ENCODE measurements at places on chromosomes 2 and 18.
A peak's percentile ranks its signal among the peaks of the same experiment; 100 is the strongest.

GRCh38 chr2:195818526-195818925, 161.5 kb downstream of the SLC39A10 start:
- no peak for DNase-seq

DNA sequence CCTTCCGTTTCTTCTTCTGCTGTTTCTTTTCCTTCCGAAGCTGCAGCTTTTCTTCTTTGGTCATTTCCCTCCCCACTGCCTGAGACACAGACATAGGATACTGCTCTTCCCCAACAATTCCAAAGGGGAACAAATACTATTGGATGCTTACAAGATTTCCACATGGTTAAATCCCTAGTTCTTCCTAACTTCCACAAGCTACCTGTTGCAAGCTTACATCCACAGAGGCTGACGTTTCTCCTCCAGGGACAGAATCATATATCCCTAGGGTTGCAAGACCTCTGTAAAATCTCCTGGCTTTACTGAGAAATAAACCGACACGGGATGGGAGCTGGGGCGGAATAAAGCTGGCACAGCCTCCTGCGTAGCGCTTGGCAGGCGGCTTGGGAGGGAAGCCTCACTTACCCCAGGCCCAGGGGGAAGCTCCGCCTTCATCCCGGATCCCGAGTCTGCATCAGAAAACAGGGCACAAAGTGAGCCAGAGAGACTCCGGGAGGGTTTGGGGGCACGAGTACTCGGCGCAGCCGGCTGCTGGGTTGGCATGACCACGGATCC, 590 bp downstream of the EIF2B4 start:
- DNase-seq: no peak

GRCh38 chr18:66013969-66014368, 263.2 kb downstream of the CDH7 start:
- DNase-seq: no peak

- DNase-seq: no peak
These were observed 143.3 kb downstream of the FTCDNL1 start for GRCh38 chr2:199707593-199708185.

DNA sequence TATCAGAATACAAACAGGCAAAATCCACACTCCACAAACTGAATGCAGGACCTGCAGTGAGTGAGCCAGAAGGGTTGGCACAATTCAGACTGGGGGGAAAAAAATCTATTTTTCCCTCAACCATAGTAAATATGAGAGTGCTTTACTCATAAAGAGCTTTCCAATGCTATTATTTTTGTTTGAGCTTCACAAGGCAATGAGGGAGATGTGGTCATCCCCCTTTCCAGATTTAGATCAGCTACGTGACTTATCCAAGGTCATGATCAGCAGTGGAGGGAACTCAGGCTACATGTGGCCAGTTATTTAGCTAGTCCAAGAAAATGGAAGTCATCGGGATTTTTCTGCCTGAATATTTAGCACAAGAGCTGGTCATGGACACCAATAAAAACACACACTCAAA, 120.4 kb upstream of the KLF7 start:
- no peak for DNase-seq

DNA sequence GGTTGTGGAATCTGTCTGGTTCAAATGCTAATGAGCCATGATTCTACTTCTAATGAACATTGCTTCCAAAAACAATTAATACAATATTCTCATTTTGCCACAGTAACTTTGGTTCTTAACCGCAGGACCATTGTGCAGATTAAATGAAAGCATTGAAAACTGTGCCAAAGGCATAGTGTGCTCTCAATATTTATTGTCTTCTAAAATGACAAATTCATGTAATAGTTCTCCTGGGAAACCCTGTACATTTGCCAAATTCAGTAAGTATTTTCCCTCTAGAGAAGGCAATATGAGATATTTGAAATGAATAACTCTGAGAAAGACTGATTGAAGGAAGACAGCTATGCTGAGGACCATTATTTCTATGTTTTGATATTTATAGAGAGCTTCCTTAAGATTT, 246.3 kb downstream of the CCDC102B start:
- no peak for DNase-seq

- no peak for DNase-seq
These were observed 65.0 kb downstream of the UXS1 start for GRCh38 chr2:106129150-106129549.

DNA sequence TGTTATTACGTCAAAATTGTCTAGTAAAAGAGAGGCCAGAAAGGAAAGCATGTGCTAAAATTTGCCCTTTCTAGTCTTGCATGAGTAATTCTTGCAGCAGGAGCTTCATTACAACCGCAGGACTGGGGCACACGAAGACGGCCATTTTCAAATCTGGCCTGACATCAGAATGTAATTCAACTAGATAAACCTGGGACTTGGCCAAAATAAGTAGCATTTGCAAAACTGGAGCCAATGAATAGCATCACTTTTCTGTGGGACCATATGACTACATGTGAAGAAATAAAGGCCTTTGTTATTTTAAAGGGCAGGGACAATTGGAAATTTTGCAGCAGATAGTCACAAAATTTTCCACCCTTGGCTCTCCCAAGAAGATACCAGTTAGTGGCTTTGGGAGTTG, 3.0 kb upstream of the FZD7 start:
- no peak for DNase-seq

DNA sequence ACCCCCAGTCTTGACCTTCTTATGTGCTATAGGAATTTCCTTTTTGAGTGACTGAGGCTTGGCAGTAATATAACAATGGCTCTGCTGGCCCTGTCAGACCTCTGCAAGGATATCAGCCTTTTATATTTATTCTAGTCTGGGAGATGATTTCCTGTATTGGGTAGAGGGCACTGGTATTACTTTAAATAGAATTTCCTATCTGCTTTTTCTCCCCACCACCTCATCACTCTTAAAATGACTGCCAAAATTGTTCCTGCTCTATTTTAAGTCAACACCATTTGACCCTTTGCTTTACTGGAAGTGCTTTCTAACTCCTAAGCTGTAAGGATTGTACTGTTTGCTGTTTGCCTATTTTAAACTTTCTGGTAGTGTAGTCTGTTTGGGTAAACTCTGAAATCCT, 658.4 kb upstream of the FSHR start:
- DNase-seq: no peak

DNA sequence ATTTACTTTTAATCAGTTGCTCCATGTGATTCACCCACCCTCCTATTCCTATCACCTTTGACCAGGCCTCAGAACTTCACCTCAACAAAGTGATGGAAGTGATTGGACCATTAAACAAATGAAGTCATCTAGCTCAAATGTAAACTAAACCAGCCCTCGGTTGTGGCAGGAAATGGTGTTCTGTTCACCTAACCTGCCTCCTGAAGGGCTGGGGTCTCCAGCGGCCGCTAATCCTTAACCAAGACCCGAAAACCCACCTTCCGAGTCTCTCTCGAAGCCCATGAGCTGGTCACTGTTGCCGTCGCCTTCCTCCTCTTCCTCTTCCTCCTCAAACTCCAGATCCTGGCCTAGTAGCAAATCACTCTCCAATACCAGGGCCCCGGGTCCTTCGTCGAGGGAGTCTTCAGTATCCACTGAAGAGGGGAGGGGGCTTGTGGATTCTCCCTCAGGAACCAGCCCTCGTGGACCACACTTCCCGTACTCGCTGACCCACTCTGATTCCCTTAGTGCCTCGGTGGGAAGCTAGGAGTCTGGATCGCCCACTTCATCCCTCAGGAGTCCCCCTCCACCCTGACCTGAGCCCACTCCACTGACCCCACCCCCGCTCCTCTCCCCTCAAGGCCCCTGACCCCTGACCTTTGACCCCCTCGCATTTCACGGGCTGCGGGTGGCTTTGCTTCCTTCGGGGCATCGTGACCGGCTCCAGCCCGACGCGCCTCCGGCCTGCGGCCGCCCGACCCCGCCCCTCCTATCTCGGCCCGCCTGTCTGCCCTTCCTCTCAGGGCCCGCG, 503 bp downstream of the ZNF513 start:
- DNase-seq: peak; percentile 63

- DNase-seq: no peak
These were observed 64.8 kb upstream of the ID2 start for GRCh38 chr2:8617048-8617447.

GRCh38 chr2:189719571-189719970, 43.0 kb downstream of the OSGEPL1 start:
- DNase-seq: no peak

- no peak for DNase-seq
These were observed 69.6 kb downstream of the MYO1B start for GRCh38 chr2:191314697-191315364.

DNA sequence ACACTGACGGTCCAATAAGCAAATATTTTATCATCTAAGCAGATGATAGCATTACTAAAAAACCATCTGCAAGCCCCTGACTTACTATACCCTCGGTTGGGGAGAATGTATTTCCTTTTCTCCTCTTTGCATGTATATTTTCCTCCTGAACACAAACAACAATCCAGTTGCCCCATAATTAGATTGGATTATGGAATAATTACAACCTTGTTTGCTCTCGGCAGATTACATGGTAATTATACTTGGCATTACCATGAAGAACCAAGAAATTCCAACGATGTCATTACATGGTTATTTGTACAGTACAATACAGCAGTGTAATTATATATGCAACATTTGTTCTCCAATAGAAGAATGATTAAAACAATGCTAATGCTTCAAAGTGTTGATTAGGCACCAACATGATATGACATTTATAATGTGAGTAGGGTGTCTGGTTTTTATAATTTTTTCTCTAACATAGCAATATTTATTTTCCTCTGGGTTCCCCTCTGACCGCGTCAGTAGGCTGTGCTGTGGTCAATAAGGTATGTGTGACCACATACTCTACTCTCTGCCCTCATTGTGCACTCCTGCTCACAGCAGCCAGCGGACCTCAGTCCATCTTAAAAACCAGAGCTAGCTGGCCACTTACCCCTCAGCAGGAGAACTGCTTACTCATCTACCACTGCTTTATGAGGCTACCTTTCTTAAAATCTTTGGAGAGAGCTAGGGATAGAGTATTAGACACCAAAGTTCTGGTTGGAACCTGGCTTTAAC, 176.1 kb downstream of the INSIG2 start:
- DNase-seq: no peak

GRCh38 chr2:183927406-183928325, 670.7 kb upstream of the ZNF804A start:
- peak; percentile 23 for DNase-seq

DNA sequence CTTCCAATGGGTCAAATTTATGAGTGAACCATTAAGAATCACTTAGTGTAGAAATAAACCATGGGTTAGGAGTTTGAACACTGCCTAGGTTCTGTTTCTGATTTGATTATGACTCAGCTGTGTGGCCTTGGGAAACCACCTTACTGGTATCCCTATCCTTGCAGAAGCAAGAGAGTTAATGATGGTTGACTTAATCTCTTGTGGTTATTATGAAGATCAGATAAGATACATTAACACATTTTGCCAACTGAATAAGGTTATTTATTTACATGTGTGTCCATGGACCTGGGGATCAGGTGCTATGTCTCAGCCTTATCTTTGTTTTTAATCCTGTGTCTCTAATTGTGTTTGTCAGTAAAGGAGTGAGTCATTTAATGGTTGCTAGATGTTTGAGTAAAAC, 5.4 kb upstream of the KCNJ13 start:
- DNase-seq: no peak

DNA sequence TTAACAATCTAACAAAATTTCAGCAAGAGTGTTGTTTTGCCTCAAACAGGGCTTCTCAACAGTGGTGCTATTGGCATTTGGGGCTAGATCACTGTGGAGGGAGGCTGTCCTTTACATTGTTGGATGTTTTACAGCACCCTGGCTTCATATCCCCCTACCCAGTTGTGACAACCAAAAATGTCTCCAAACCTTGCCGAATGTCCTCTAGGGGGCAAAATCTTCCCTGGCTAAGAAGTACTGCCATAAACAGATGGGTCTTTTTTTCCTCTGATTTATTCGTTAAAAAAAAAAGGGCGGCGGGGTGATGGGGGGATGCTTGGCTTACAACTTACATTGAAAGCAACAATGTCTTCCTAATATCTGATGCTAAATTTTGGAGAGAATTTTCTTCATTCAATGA, 207.6 kb upstream of the CCDC150 start:
- DNase-seq: no peak

- no peak for DNase-seq
These were observed 2.0 kb upstream of the THUMPD2 start for GRCh38 chr2:39780825-39781600.

- no peak for DNase-seq
These were observed 1.4 kb downstream of the WNT6 start for GRCh38 chr2:218860950-218861381.

- peak; percentile 82 for DNase-seq
These were observed 26.0 kb downstream of the CTAGE1 start for GRCh38 chr18:22391407-22392345.

GRCh38 chr2:136214307-136215200, 96.6 kb upstream of the CXCR4 start:
- no peak for DNase-seq

DNA sequence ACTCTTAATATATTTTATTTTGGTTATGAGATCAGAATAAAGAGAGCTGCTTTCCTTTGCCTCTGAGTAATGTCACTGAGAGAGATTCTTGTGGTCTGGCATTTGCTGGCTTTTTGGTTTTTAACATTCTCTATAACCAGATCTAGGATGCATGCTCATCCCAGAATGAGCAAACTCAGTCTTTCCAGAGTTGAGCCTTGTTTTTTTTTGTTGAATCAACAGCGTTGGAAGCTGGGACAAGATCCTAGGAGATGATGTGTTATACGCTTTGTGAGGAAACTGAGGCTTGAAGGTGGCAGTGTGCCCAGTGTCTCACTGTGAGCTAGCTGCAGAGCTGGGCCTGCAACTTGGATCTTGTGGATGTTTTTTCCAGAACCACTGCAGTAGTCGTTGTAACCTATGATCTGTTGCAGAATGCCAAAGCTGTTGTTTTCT, 19.5 kb downstream of the MYO1B start:
- DNase-seq: no peak

DNA sequence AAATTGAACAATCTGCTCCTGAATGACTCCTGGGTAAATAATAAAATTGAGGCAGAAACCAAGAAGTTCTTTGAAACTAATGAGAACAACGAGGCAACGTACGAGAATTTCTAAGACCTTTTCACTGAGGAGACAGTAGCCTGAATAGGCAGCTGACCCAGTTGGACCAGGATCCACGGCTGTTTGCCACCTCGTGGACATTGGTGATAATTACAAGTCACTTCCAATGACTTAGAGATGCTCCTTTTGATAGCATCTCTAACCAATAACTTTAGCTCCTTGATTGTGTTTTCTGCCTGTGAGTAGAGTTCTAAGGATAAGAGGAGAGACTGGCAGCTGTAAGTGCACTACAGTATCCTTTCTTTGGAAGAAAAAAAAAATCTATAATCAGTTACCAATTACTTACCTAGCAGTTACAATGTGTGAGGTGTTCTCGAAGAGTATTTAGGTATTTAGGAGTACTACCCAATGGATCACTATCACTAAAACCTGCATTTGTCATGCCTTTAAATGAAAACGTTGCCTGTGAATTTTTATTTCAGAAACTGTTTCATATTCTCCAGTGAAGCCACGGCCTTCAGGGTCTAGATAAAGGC, 31.3 kb upstream of the CNTNAP5 start:
- DNase-seq: no peak

All from RWPE2 (cell line).